Inflammatory macrophage treated with lipopolysaccharide for 4 hours (primary cell): ENCODE measurements at places on chromosomes 3 and 15.

DNA sequence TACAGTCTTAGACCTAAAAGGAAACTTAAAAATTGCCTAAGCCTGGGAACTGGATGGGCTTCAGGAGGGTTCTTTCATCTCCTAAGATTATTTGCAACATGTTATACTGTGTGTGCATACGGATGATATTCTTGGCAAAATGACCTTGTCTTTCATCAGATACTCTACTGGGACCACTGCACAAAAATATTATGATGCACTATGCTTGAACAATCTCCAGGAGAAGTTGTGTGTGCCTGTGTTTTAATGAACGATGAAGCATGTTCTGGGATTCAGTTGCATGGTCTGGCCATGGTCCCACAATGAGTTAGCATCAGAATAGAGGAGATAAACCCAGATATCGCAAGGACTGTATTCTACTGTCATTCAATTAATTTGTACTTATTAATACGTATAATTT is 68.7 kb downstream of the GAP43 start:
- DNase-seq = no peak

GRCh38 chr15:84949043-84949442 is 32.6 kb upstream of the PDE8A start:
- DNase-seq = no peak

GRCh38 chr3:156693166-156693565 is 18.8 kb downstream of the TIPARP start:
- DNase-seq = peak; percentile 14

DNA sequence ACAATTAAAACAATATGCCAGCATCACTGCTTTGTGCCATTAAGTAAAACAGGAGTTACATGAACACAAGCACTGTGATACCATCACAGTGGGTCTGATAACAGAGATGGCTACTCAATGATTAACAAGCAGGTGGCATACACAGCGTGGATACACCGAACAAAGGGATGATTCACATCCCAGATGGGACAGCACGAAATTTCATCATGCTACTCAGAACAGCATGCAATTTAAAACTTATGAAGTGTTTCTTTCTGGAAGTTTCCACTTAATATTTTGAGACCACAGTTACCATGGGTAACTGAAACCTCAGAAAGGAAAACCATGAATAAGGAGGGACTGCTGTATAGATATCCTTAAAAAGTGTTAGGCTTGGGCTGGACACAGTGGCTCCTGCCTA is 44.5 kb downstream of the SLC24A1 start:
- peak; percentile 54 for DNase-seq

DNA sequence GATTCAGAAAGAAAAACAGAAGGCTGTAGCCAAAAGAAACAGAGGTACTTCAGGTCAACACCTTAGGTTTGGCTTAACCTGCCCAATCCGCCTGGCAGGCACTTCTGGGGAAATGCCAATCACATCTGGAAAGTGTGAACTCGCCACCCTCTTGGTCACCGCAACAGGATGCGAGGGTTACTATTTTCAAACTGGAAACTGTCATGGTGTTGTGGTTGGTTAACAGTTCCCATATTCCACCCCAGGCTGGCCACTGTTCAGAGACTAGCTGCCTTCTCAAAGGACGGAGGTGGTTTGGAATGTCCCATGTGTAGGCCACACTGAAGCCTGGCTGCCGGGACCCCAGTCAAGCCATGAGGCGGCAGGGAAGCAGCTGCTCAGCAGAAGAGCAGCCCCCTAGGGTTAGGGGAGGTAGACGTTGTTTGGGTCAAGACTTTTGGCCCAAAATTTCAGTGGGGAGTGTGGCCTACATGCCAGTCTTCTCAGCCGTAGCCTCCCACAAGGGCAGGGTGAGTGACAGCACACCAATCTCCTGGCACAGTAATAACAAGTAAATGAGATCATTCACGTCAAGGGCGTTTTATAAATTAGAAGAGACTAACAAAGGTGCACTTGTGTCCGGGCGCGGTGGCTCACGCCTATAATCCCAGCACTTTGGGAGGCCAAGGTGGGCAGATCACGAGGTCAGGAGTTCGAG is 54.6 kb downstream of the UMPS start:
- DNase-seq = no peak

DNA sequence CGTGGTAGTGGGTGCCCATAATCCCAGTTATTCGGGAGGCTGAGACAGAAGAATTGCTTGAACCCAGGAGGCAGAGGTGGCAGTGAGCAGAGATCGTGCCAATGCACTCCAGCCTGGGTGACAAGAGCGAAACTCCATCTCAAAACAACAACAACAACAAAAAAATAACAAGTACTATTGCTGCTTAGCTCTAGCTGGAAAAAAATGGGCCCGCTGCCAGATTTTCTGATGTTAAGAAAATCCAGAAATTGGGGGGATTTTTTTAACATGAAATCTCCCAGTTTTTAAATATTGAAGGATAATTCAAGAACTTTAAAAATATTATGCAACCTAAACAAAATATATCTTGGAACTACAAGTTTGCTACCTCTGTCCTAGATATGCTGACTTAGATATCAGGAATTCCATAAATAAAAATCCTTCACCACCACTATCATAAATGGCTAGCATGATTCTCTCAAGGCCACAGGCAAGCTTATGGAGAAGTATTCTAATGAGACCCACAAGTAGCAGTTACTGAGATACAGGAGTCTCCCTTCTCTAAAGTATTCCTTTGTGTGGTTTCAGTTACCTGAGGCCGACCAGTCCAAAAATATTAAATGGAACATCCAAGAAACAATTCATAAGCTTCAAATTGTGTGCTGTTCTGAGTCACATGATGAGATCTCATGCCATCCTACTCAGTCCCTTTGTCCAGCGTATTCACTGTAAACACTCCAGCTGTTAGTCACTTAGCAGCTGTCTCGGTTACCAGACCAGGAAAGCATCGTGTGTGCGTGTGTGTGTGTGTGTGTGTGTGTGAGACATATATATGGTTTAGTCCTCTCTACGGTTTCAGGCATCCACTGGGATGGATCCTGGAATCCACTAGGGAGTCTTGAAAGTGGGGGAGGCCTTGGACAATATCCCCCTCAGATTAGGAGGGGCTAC is 277.2 kb downstream of the TBL1XR1 start:
- no peak for DNase-seq

DNA sequence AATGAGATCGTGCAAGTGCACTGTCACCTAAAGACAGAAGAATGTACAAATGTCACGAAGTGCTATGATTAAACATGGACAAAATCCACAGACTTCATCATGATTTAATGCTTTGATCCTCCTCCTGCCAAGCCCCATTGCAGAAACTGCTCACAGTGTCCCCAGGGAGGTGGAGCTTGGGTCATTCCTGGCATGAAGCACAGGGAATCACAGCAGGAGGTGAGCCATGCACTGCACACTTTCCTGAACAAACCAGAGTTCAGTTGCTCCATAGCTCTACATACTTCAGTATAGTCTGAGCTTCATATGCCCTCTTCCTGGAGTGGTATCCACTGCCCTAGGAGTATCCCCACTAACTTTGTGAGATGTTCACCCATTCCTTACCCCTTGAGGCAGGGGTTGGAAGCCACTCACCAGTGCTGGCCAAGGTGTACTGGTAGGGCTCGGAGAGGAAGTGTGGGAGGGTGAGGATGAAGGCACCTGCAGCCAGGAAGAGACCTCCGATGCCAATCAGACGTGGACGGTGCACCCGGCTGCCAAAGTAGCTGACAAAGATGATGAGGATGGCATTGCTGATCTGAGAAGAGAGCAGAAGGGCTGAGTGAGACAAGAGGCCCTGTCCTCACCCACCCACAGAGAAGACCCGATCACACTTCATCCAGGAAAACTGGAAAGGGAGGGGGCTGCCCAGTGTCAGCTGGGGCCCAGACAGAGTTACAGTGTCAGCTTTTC is 56.3 kb downstream of the SLCO2A1 start:
- no peak for DNase-seq

DNA sequence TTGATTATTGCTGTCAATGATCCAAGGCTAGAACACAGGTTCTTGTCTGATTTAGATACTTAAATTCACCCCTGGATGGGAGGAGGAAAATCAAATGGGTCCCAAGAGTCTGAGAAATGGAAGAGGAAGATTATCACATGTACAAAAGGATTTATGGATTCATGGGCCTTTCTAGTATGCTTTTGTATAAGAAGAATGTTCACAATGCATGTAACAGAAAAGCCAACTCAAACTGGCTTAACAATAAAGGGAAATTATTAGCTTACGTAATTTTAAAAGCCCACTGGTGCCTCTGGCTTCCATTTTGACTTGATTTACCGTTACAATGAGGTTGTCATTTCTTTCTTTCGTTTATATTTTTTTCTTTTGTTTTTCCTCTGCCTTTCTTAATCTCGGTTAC is 782.5 kb upstream of the GRM7 start:
- no peak for DNase-seq

- peak; percentile 73 for DNase-seq
Observed at GRCh38 chr3:132352556-132353143, 35.4 kb downstream of the ACP3 start.

- peak; percentile 11 for DNase-seq
Observed at GRCh38 chr3:161316006-161316689, 55.2 kb downstream of the SPTSSB start.

DNA sequence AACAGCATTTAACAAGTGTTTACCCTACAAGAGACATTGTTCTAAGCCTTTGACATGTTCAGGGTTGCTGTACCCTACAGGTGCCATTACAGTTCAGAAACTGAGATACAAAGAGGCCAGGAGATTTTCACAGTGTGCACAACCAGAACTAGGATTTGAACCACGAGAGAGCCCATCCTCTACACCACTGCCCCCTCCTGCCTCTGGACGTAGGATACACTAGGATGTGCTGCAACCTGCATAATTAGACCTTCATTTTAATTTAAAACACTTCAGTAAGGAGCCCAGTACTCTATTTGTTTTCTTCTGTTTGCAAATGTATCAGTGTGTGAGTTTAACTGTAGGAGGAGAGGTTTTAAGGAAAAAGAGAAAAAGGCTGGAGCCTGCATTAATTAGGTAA is 123.1 kb upstream of the RARB start:
- no peak for DNase-seq

DNA sequence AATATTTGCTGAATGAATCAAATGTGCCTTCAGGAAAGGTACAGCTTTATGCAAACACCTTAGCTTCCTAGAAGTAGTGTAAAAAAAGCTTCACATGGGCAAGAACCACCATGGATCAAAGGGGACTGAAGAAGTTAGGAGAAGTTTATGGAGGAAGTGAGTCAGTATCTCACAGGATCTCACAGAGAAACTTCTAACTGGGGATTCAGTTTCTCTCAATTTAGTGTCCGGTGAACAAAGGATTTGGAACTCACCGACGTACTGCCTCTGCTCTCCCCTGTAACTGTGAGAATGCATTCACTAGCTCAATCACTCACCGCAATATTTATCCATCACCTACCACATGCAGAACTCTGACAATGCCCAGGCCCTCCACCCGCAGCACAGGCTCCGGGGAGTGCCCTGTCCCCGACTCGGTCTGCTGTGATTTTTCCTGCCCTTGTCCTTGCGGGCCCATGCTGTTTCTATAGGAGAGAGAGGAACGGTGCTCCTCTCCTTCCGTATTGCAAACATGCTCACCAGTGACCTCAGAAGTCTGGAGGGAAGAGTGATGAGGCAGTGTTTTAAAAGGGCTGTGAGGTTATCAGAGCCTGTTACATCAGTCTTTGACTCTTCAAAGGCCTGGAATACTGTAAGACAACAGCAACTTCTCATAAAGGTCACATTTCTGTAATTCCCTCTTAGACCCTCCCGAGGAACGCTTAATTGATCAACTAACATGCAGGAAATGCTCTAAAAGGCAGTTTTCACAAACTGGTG is 222.5 kb upstream of the ICE2 start:
- no peak for DNase-seq

- DNase-seq = no peak
Observed at GRCh38 chr3:155809181-155809580, 3.1 kb upstream of the C3orf33 start.

DNA sequence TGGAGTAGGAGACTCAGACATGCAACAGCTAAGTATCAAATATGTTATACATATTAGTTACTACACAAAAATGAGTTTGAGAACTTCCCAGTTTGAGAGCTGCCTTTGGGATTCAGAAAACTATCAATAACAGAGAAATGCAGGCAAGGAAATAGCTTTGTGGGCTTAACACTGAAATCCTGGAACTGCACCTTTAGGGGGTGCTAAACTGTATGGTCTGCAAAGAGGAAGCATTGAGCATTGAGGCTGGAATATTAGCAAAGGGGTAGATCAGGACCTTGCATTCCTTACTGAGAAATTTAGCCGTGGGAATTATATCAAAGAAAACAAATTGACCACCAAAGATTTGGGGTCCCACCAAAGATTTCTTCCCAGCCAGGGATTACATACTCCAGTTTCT is 580.0 kb downstream of the ZNF385D start:
- DNase-seq = no peak

DNA sequence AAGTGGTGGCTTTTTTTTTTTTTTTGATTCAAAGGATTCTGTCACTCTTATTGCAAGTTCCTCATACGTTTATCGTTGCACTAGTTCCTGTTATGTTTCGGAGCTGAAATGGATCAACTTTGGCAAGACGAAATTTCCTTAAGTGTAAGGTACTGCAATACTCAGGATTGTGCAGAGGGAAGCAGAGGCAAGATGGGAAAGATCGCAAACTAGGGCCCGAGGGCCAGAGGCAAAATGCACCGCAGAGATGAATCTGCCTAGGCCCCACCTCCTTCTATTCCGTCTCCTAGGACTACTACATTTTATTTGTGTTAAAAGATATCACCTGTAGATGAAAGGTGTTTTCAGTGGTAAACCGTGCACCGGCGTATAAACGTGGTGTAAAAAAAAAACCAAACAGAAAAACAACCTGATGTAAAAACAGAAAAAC is 331 bp downstream of the RNU6-1 start:
- peak; percentile 79 for DNase-seq

DNA sequence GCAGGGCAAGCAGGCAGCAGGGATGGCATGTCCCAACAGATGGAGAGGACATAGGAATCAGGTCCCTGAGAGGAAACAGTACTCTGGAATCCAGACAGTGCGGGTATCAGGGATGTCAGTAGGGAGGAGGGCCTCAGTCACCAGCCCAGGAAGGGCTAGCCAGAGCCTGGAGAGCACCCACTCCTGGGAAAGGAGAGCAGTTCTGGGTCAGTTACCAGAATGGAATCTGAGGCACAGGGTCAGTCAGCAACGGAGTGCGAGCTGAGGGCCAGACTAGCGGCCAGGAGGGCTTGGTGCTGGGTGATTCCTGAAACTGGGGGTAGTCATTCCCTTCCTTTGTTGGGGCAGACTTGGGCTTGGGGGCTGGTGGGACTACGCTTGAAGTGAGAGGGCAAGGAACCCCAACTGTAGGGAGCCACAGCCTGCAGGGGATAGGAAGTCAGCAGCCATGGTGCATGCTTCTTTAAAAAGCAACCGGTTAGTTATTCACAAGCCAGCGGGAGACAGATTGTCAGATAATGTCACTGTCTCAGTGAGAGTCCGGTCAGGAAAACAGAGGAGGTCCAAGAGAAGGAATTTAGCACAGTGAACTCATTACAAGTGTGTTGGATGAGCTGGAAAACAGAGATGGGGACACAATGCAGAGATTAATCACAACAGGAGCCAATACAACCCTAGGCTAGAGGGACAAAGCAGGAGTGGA is 27.9 kb downstream of the PLA1A start:
- no peak for DNase-seq

DNA sequence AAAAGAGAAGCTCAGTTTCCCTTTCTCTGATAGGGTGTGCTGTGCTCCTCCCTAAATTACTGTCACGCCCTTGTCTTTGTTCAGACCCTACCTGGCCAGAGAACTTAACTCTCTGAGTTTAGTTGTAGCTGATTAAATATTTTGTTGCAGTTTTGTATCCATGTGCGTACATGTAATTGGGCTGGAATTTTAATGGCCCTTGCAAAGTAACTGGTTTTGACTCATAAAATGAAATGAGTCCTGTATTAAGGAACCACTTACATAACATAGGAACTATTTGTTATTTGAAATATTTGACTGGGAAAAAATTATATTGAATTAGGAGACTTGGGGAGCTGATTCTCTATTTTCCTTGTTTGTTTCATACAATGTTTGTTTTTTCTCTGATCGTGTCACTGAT is 80.2 kb downstream of the LRRK1 start:
- no peak for DNase-seq
